ENCODE measurements at places on chromosomes 16 and 17.
A peak's percentile ranks its signal among the peaks of the same experiment; 100 is the strongest.

GRCh38 chr17:66429680-66430079 lies 127.3 kb downstream of the PRKCA start:
- no peak for DNase-seq

GRCh38 chr16:31700530-31701388 lies 172.8 kb upstream of the ZNF267 start:
- DNase-seq = peak; percentile 30

- peak; percentile 10 for DNase-seq
These were observed 74.8 kb upstream of the GRIN2A start for GRCh38 chr16:10256784-10257641.

- no peak for DNase-seq
These were observed 21.2 kb downstream of the DHODH start for GRCh38 chr16:72029567-72030271.

DNA sequence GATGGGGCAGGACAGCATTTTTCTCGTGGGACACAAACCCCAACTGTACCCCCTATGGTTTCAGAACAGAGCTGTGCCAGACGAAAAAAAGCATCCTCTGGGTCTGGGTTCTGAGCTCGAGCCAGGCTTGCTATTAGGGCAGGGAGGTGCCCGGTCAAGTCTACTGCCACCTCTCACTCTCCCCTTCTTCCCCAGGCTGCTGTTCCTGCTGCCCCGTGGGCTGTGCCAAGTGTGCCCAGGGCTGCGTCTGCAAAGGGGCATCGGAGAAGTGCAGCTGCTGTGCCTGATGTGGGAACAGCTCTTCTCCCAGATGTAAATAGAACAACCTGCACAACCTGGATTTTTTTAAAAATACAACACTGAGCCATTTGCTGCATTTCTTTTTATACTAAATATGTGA lies 1.1 kb downstream of the MT1E start:
- no peak for DNase-seq

- no peak for DNase-seq
These were observed at the start of gene CENPX for GRCh38 chr17:82022310-82022980. TSS of gene CENPX (minus strand) at chr17:82022878. CDS start at chr17:82022861, 17 bp downstream.

DNA sequence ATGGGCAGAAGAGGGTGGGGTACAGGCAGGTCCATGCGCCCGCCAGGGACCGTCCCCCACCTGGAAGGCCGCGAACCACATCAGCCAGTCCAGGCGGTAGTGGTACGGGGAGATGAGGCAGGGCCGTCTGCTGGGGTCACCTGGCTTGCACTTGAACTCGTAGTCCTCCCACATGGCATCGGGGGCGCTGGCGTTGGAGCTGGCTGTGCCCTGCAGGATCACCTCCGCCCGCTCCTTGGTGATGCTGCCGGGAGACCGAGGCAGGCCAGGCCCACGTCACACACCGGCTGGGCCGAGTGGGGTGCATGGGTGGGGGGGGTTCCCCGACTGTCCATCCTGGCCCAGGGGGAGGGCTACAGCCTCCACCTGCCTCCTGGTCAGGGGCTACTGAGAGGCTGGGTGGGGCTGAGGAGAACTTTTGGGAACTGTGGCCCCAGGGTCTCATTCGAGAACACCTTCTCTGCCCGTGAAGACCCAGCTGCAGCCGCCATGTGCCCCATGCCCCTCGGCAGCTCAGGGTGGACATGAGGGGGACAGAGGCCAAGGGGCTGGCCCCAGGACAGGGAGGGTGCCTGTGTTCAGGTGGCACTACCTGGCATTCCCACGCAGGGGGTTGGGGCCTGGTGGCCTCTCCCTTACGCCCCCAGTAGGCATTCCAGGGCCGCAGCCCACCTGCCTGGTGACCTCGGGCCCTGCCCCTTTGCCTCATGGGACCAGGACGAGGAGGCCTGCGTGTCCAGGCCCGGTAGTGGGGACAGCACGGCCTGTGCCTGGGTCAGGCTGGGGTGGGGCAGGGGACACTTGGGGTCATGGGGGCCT lies 69.5 kb upstream of the GNG13 start:
- no peak for DNase-seq

DNA sequence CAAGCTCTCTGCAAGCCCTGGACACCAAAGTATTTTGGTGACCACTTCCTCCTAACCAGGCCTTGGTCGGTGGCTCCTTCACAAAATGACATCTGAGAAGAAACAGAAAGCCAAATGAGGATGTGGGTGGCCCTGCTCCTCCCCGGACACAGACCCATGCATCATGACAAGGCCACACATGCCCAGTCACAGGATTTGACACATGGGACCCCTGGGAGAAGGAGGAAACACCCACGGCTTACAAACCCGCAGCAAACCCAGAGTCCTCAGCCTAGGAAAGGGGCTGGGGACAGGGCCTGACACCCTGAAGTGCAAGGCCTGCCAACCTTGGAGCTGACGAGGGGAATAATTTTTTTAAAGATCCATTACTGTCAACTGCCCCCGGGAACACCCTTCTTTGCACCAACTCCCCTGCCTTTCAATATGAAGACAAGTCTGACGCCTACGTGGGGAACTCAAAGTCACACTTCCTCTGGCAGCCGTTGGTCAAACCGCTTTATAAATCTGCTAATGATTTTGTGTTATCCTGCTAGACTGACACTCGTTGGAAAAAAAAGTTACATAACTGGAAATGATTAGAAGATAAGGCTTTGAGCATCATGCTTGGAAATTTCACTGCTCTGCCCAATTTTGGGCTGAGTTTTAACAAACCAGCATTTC lies 41.3 kb downstream of the GAS7 start:
- DNase-seq = no peak

DNA sequence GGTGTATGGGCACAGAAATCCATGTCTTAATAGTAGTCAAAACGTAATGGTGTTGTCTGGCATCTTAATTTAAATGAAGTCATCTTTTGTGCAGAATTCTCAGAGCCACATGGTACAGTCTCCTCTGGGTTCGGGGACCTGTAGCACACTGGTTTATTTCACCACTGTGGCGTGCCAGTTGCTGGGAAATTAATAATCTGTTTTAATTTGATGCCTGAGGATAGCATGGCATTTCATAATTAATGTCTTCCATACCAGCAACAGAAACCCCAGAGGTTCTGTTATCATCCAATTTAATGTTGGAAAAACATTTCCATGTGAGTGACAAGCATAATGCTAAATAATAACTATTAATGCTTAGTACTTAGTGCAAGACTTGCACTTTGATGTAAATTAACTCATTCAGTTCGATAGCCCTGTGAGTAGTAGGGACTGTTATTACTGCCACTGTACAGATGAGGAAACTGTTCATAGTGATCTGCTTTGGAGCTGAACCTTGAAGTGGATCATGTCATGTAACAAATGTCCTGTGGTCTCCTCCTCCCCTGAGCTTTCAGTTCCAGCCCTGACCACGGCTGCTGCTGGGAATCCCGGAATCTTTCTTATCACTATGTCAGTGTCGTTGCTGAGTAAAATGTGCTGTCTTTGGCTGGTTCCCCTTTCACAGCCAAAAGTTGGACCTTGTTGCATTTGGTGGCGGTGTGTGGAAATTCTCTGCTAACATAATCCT lies 51.2 kb downstream of the SNX29 start:
- DNase-seq = peak; percentile 42

- peak; percentile 32 for DNase-seq
These were observed 3.8 kb downstream of the LITAFD start for GRCh38 chr16:8885674-8886592.

Measured in amniotic epithelial cell (primary cell).